ENCODE measurements at places on chromosomes 5 and 9.

DNA sequence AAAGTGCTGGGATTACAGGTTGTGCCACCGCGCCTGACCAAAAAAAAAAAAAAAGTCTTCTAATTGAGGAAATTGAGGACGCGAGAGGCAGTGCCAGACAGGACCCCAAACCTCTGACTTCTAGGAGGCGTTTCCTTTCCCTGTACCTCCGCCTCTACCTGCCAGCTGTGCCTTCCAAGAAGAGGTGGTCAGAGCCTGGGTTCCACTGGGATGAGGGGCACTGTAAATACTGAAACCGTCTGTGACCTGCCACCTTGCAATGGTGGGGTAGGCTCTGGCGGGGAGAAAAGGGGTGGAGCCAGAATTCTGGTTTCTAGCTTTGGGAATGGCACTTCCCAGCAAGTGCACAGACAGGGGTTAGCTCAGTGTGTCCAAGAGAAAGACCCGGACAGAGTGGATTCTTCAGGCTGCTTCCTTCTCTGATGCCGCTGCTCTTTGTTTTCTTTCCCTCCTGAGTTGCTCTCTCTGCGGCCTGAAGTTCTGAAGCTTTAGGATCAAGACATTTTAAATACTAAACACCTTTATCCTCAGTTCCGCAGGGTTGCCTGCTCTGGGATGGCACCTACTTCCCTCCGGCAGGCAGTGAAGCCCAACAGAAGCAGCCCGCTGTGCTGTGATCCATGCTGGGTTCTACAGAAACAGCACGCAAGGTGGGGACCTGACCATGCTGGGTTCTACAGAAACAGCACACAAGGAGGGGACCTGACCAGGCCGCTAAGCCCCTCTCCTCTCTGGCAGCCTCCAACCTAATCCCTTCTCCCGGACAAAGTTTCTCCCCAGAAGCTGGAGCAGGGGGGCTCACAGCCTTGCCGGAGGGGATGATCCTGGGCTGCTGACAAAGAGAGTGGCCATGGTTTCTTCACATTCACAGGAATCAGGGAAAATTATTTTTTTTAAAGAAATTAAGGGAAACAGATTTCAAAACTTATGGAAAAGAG, 65.2 kb downstream of the OTULIN start:
- DNase-seq, result no peak

GRCh38 chr5:78008356-78008967, 232.3 kb upstream of the TBCA start:
- no peak for DNase-seq

- DNase-seq, result no peak
Observed at GRCh38 chr5:32304622-32305021, 8.1 kb downstream of the MTMR12 start.

DNA sequence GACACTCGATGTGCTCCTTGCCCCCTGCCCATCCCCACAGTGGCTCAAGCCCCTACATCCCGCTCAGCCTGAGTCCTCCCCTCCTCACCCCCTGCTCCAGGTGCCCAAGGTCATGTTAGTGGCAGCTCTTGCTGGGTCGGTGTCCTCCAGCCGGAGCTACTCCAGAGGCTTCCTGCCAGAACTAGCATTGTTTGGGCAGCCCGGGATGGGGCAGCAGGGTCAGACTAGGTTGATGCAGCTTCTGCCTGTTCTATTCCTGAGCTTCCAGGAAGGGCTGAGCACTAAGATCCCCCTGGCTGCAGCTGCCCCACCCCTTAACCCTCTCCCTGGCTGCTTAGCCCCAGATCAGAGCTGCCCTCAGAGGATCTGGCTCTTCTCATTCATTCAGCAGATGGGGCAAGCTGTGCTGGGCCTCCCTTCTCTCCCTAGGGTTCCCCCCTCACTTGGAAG, 671 bp downstream of the RGS14 start:
- DNase-seq, result no peak

DNA sequence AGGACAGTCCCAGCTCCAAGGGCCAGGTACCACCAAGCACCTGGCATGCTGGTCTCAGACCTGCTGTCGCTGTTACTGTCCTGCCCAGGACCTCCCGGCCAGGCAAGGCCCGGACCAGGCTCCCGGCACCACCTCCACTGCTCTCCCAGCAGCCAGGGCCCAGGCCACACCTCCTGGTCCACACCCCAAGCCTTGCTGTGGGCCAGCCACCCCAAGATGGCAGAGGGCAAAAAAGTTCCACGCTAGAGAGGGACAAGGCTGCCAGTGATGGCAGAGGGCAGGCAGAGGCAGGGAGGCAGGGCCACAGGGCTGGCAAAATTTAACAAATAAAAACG, 1.1 kb downstream of the DNLZ start:
- DNase-seq, result no peak

DNA sequence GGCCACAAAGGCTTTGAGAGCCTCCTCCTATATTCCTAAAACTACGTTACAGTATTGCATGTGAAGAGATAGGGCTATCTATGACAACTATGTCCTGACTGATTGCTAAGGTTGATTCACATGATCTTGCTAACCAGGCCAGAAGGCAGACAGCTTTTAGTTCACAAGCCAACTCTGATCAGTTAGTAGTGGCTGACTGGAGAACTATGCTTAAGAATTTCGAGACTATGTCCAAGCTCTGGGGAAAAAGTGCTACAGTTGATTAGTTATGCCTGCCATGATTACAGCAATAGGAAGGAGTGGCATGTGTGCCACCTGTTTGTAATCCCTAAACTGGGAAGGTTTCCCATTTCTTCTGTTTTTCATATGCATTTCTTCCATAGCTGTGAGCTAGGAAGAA, 223.4 kb downstream of the DOCK8 start:
- DNase-seq, result no peak

GRCh38 chr5:161481922-161482321, 64.6 kb downstream of the GABRB2 start:
- no peak for DNase-seq

DNA sequence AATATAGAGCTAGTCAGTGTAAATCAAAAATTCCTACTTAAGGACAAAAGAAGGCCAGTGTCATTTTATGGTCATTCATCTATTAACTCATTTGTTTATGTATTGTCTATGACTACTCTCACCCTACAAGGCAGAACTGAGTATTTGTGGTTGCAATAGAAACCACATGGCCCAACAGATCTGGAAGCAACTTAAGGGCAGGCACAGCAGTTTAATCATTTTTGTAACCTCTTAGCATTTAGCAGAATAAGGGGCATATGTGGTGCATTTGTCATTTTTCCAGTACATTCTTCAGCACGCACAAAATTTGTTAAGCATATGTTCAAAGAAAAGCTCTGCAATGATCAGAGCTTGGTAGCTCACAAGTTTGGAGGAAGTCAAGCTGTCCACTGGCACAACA, 1.1 kb downstream of the FKBP15 start:
- DNase-seq, result no peak

GRCh38 chr5:121915765-121916164, 46.0 kb upstream of the SRFBP1 start:
- no peak for DNase-seq

DNA sequence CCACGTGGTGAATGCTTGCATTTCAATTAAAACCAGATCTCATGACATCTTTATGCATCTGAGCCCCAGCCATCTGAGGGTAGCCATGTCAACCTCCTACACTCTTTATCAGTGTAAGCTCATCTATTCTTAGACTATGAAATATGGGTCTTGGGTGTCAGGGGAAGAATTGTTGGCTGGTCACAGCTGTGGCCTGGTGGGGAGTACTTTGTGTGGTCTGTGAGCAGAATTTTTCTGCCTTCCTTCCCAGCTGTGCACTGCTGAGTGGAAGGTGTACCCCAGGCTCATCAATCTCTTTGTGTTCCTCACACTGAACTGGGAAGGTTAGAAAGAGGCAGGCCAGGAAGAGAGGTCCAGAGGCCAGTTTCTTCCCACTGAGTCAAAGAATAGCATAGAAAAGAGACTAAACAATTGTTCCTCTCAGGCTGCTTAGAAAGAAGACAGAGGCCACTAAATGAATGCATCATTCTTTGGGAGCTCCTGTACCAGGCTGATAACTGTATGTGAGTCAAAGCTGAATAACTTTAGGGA, 202.7 kb upstream of the RGMB start:
- DNase-seq, result no peak

DNA sequence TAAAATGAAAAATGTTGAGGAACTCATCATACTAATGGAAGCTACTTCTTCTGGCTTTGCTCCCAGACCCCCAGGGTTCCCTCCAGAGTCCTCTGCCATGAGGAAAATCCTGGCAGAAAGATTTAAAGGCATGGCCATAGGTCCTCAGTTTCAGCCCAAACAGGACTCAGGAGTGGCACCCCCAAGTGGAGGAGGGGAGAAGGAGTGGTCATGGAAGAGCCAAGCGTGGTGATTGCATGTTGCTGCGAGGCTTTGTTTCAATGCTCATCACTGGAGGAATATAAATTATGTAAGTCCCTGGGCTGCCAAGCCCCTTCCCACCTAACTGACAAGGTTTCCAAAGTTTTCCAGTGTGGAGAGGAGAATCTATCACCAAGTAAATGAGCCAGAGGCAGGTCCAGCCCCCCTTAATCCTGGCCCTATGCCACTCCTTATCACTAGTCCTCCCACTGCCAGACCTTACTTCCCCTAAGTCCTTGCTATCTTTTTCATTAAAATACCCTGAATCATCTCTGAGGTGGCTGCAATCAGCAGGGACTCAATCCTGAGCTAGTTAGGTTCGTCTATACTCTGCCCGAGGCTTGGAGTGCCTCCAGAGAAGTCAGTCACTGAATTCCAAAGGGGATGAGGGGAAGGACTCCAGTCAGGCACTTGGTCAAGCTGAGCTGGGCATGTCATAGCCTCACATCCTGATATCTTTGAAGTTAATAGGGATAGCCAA, 70.7 kb upstream of the TAF1L start:
- no peak for DNase-seq

GRCh38 chr9:19516348-19516747, 107.5 kb downstream of the ACER2 start:
- no peak for DNase-seq

- DNase-seq, result no peak
Observed at GRCh38 chr5:107248066-107248695, 422.6 kb downstream of the EFNA5 start.

DNA sequence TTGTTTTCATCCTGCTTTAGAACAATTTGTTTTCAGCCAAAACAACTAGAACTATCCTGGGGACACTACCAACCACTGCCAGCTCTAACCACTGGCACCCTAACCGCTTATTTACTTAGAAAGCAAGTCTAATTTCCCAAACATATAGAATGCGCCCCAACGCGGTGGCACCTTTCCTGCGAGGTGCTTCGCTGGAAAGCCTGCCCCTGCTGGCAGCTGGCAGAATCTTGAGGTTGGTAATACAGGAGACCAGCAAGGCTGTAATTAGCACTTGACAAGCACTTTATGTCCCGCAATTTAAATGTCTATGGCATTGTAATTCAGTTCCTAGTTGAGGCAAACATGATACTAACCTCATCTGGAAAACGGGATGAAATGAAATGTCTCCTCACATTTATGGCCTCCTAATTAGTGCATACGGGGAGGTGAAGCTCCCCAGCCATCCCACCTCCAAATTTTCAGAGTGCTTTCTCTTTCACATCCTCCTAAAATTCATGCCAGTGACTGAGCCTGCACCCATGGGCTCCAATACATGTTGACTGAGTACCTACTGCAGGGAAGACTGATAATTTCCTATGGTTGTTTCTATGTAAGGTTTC, 30.4 kb downstream of the GABBR2 start:
- DNase-seq, result no peak

DNA sequence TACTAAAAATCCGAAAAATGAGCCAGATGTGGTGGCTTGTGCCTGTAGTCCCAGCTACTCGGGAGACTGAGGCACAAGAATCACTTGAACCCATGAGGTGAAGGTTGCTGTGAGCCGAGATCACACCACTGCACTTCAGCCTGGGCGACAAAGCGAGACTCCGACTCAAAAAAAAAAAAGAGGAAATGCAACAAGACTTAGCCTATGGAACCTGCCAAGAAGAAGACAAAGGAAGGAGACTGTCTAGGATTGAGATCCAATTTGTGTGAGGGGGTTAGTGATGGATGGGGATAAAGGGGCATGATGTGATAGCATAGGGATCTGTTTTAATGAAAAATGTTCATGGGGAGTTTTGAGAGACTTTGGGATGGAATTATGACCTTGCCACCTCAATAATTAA, 72.9 kb downstream of the RAB24 start:
- no peak for DNase-seq

DNA sequence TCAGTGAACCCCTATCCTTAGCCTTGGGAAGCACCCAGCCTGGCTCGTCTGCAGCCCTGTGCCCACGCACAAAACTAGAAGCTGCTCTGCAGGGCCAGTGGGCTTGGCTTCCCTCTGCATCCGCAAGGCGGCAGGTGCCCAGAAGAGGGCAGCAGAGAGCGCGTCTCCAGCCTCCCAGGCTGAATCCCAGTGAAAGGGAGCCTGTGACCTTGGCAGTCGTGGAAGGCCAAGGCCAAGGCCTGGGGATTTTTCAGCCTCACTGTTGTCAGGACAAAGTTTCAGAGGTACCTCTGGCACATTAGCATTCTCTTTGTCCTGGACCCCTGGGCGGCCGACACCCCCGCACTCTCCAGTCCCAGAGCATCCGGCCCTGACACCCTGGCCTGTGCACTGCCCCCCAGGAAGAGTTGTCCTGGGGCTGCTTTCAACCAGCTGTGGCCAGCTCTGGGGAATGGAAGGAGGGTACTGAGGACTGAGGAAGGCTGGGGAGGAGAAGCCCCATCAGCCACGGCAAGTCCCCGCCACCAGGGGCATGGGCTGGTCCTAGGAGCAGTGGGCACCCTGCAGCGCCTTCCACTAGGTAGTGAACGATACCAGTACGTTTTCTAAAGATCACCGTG, 63.6 kb upstream of the IL17B start:
- peak; percentile 26 for DNase-seq

DNA sequence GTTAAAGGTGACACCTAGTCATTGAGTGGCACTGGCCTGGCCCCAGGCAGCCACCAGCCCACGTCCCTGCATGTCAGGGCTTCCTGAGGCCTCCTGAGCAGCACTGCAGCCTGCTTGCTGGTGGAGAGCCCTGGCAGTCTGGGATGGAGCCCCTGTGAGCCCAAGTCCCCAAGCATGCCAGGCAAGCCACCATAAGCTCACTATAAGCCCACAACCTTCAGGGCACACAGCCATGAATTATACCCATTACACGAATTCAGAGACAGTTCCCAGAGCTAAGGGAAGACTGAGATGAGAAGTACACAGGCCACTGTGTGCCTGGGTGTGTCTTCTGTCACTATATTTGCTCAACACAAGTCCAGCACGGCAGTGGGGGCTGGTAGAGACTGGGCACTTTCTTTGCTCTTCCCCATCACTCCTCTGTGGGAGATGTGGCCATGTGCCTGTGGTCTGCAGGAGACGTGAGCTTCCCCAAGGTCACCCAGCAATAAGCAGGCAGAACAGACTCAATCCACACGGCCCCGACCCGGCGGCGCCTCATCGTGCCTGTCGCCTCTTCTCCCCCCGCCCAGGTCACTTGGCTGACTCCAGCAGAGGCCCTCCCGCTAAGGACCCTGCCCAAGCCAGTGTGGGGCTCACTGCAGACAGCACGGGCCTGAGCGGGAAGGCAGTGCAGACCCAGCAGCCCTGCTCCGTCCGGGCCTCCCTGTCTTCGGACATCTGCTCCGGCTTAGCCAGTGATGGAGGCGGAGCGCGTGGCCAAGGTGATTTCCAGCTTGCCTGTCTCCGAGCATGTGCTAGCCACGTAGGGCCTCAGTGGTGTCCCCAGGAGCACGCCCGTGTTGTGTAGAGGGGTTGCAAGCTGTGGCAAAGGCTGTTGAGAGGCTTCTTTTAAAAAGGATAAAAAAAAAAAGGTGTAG, 114.8 kb downstream of the WNK2 start:
- DNase-seq, result no peak

- DNase-seq, result no peak
Observed at GRCh38 chr9:106860721-106861639, 2.0 kb upstream of the ZNF462 start.

- no peak for DNase-seq
Observed at GRCh38 chr5:54844905-54845566, 140.4 kb downstream of the ESM1 start.

Measured in activated CD4-positive, CD25-positive, alpha-beta regulatory T cell (primary cell).